ENCODE measurements at places on chromosomes 5 and 9. TPM values are rescaled to one million over a fixed set of nuclear protein-coding genes. Genes with fewer than 3 reads are reported as not detected.

The FAM200C gene
- polyA plus RNA-seq: 16.5 TPM

DNA sequence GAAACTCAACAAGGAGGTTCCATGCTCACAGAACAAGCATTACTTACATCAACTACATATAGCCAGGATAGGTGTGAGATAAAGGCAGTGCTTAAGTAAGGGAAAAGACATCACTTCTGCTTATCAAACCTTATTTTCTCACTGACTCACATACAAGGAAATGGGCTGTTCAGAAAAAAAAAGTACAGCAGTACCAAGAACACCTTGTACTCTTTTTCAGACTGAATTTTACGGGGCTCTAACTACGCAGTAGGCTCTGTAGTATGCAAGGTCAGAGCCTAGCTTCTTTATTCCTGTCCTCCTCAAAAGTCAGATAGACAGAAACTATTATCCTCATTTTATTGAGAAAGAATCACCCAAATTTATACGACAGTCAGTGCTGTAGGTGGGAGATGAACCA lies 5.8 kb downstream of the PSMB7 start:
- no peak for DNase-seq

GRCh38 chr9:76709020-76709419 lies 55.2 kb upstream of the PCA3 start:
- no peak for DNase-seq

- DNase-seq: no peak
Measured at GRCh38 chr5:44390351-44390750, 1.1 kb upstream of the FGF10 start.

DNA sequence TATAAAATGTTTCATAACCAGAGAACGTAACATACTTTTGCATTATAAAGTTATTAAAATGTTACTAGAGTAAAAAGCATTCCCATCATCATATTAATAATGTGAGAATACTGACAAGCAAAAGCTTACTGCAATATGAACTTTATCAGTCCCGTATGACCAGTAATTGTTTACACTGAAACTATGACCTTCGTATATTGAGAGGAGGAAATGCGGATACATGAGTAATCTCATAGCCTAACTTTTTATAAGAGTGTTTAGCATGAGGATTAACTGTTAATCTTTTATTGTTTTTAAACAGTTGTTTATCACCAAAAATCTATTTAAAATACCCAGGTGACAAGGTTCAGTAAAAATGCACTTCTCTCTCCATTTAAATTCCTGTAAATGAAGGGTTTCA lies 272.4 kb downstream of the SLF1 start:
- no peak for DNase-seq
